ENCODE measurements at places on chromosomes 4 and X. TPM values are rescaled to one million over a fixed set of nuclear protein-coding genes. Genes with fewer than 3 reads are reported as not detected.

LCORL gene
- 7.8 TPM for total RNA-seq

GPM6B gene
- total RNA-seq = 2.3 TPM

IL2RG gene
- total RNA-seq = 8.2 TPM

- H3K36me3 ChIP-seq = no peaks in the 10 kb centered on the region
- no peak overlapping the region for H3K4me3 ChIP-seq
- no peaks in the 10 kb centered on the region for H3K27me3 ChIP-seq
- no peaks in the 10 kb centered on the region for H3K4me1 ChIP-seq
- no peak overlapping the region for H3K27ac ChIP-seq
These were observed 60.5 kb upstream of the ADAMTS3 start for GRCh38 chr4:72629540-72629939.

DNA sequence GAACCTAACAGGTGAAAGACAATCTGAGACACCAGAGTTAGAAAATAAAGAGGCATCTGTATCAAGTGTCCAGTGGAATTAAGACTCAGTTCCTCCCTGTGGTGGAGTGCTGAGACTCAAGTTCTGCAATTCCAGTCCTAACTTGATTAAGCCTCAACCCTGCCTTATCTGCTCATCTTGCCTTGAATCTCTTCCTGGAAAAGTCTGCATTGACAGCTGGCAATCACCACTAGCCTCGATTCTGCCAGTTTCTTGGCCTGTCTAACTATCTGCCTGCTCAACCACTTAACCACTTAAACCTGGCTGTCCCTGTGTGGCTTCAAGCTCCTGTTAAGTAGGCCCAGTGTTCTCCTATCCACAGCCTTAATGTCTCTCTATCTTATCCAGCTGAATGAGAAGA is 22.4 kb upstream of the NEIL3 start:
- no peaks in the 10 kb centered on the region for H3K36me3 ChIP-seq
- H3K4me3 ChIP-seq = no peak overlapping the region
- H3K27me3 ChIP-seq = no peaks in the 10 kb centered on the region
- no peak overlapping the region for H3K27ac ChIP-seq

DNA sequence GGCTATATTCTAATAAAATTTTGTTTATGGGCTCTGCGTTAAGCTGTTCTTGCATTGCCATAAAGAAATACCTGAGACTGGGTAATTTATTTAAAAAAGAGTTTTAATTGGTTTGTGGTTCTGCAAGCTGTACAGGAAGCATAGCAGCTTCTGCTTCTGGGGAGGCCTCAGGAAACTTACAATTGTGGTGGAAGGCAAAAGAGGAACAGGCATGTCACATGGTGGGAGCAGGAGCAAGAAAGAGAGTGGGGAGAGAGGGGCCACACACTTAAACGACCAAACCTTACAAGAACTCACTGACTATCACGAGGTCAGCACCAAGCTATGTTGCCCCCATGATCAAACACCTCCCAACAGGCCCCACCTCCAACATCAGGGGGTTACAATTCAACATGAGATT is 74.0 kb downstream of the FHDC1 start:
- no peaks in the 10 kb centered on the region for H3K27me3 ChIP-seq
- DNase-seq = no peak
- H3K36me3 ChIP-seq = no peaks in the 10 kb centered on the region
- no peak overlapping the region for H3K27ac ChIP-seq

- peak within 1 kb of the TSS; percentile 53 for H3K4me3 ChIP-seq
- H3K27me3 ChIP-seq = no peaks in the 10 kb centered on the region
- H3K36me3 ChIP-seq = no peaks in the 10 kb centered on the region
These were observed at the start of gene TMEM150C for GRCh38 chr4:82561786-82562563. Gene TMEM150C (minus strand): TSS chr4:82561988. CDS start chr4:82504657, 57,331 bp downstream.

DNA sequence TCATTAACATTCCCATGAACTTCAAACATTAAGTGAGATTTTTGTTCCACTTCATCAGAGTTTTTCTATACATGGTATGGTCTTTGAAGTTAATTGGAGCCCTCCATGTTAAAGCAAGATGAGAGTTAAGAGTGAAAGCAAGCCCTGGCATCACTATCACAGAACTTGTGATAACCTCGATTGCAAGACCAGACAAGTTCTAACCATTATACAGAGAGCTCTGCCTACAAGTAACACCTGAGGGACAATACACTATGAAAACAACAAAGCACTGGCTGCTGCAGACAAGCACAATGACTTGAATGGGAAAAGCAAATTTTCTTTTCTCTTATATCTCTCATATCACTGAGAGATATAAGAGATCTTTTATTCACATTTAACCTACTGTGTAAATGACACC is 126.6 kb upstream of the GYPA start:
- H3K4me3 ChIP-seq = no peak overlapping the region
- no peaks in the 10 kb centered on the region for H3K4me1 ChIP-seq
- no peak for DNase-seq
- H3K36me3 ChIP-seq = no peaks in the 10 kb centered on the region

DNA sequence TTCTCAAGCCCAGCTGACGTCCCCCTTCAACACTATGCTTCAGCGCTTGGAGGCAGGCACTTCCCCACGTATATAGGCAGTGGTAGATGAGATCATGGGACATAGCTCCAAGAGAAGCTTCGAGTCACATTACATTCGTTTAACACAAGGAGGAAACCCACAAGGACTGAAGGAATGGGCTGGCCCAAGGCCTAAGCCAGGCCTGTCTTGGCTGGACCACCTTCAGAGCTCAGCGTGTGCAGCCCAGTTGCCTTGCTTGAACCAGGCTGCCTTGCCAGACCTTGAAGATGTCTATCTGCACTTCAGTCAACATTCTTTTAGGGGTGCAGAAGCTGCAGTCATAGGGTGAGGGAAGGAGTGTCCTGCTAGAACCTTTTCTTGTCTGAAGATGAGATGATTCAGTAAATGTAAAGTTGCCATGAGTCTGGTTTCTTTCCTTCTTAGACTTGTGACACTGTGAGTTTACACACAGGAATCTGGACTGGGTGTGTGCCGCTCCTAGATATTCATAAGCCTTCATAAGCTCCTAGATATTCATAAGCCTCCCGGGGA is 144.1 kb upstream of the RBPJ start:
- DNase-seq = no peak
- no peak overlapping the region for H3K4me3 ChIP-seq
- H3K4me1 ChIP-seq = peaks cover 24% of the 10 kb centered on the region
- no peaks in the 10 kb centered on the region for H3K27me3 ChIP-seq
- H3K27ac ChIP-seq = no peak overlapping the region

GRCh38 chr4:20151436-20151835 is 100.3 kb upstream of the SLIT2 start:
- H3K4me1 ChIP-seq = no peaks in the 10 kb centered on the region
- no peaks in the 10 kb centered on the region for H3K36me3 ChIP-seq
- no peak overlapping the region for H3K27ac ChIP-seq
- DNase-seq = no peak

- no peak overlapping the region for H3K4me3 ChIP-seq
- H3K36me3 ChIP-seq = no peaks in the 10 kb centered on the region
- DNase-seq = no peak
These were observed 89.0 kb upstream of the MAPK10 start for GRCh38 chr4:86448871-86449270.

DNA sequence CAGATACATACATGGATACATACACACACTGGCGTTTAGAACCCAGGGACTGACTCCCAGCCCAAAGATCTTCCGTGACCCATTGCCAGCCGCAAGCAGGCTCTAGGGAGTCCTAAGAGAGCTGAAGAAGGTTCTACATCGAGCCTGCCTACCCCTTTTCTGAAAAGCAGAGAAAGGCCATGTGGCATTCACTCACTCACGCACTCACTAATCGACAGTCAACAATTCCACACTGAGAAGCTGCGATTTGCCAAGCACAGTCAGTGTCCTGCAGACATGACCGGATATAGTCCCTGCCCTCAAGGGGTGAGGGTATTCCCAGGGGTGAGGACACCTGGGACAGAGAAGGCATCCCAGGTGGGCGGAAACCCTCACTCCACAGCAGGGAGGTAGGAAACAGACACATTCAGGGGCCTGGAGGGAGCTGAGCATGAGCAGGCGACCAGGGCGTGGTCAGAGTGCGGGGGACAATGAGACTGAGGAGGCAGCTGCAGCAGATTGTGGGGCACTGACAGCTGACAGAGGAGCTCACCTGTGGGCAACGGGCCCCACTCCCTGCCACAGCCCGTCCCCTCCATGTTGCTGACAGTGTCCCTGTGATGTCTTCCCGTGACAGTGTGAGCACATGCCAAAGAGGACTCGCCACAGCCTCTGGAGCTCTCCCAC is 13.2 kb upstream of the MAN2B2 start:
- H3K4me3 ChIP-seq = no peak overlapping the region
- no peak overlapping the region for H3K27ac ChIP-seq
- no peak for DNase-seq
- H3K4me1 ChIP-seq = peaks cover 14% of the 10 kb centered on the region
- H3K36me3 ChIP-seq = no peaks in the 10 kb centered on the region
- H3K27me3 ChIP-seq = no peaks in the 10 kb centered on the region

- no peaks in the 10 kb centered on the region for H3K36me3 ChIP-seq
- H3K27ac ChIP-seq = no peak overlapping the region
- DNase-seq = no peak
- H3K4me1 ChIP-seq = no peaks in the 10 kb centered on the region
These were observed 155.1 kb upstream of the PPARGC1A start for GRCh38 chr4:24044610-24045589.

- H3K27ac ChIP-seq = no peak overlapping the region
- no peaks in the 10 kb centered on the region for H3K36me3 ChIP-seq
- DNase-seq = no peak
- H3K4me1 ChIP-seq = no peaks in the 10 kb centered on the region
These were observed 460.9 kb upstream of the FAT1 start for GRCh38 chr4:187184508-187184907.

DNA sequence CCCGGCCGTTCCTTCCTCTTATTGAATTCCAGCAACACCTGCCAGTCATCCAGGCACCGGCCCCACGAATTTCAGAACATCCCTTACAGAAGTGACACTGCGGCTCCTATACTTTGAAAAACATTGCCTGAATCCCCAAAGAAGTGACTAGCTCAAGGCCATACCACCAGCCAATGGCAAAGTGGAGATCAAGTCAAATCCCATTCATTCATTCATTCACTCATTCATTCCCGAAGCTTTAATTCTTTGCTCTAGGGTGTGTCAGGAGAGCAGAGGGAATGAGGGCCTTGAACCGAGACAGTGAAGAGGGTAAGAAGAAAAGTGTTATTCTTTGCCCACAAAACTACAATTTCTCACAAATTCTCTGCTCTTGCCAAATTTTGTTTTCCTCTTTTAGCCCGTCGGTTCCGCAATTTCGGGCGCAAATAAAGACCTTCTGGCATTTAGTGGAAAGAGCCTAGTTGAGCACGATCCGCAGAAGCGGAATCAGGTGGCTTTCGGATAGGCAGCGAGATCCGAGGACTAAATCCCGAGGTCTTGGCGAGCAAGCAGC is 824 bp upstream of the HMGB3 start:
- no peak overlapping the region for H3K27ac ChIP-seq
- no peak for DNase-seq
- H3K4me1 ChIP-seq = peaks cover 5% of the 10 kb centered on the region
- H3K27me3 ChIP-seq = no peaks in the 10 kb centered on the region

- H3K27ac ChIP-seq = no peak overlapping the region
- DNase-seq = no peak
- no peak overlapping the region for H3K4me3 ChIP-seq
- H3K36me3 ChIP-seq = no peaks in the 10 kb centered on the region
These were observed 1849.7 kb downstream of the PCDH7 start for GRCh38 chr4:32569861-32570260.

- no peak overlapping the region for H3K4me3 ChIP-seq
- DNase-seq = peak; percentile 66
- no peaks in the 10 kb centered on the region for H3K27me3 ChIP-seq
- peaks cover 13% of the 10 kb centered on the region for H3K4me1 ChIP-seq
- no peaks in the 10 kb centered on the region for H3K36me3 ChIP-seq
These were observed 3.2 kb downstream of the TDO2 start for GRCh38 chr4:155906554-155907247.

DNA sequence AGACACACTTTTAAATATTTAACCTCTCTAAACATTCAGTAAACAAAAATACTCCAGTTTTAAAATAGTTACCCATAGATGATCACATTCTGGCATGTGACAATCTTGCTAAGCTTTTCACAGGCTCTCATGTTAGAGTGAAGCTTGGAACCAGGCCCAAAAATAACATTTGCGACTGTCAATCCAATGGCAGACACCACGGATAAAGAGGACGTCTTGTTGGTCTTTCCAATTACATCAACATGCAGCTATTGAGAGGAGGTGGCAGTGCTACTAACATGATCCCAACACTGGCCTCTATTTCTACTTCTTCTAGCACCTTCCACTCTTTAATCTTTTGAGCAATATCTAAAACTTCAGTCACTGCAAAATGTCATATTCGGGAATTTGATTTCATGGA is 970.8 kb upstream of the TENM3 start:
- DNase-seq = no peak
- H3K4me3 ChIP-seq = no peak overlapping the region
- no peaks in the 10 kb centered on the region for H3K27me3 ChIP-seq
- H3K4me1 ChIP-seq = no peaks in the 10 kb centered on the region

DNA sequence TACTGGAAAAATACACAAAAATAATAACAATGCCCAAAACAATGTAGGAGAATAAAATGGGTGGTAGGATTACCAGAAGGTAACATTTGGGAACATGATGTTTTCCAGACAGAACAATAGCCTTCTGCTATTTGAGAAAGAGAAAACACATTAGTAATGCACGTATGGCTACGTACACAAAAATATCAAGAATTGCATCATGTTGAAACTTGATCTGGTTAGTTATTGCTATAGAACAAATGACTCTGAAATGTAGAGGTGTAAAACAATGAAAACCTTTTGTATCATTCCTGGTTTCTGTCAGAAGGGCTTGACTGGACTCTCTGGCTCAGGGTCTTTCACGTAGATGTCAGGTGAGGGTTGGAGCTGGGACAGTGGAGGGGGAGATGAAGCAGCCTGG is 1040.0 kb downstream of the FAT4 start:
- no peaks in the 10 kb centered on the region for H3K27me3 ChIP-seq
- no peaks in the 10 kb centered on the region for H3K4me1 ChIP-seq
- H3K4me3 ChIP-seq = no peak overlapping the region
- no peaks in the 10 kb centered on the region for H3K36me3 ChIP-seq
- no peak overlapping the region for H3K27ac ChIP-seq

- no peak overlapping the region for H3K4me3 ChIP-seq
- H3K27ac ChIP-seq = no peak overlapping the region
- no peak for DNase-seq
- H3K4me1 ChIP-seq = no peaks in the 10 kb centered on the region
- H3K36me3 ChIP-seq = no peaks in the 10 kb centered on the region
- H3K27me3 ChIP-seq = no peaks in the 10 kb centered on the region
These were observed 16.8 kb downstream of the MUC7 start for GRCh38 chr4:70488748-70489147.

- no peak for DNase-seq
- no peaks in the 10 kb centered on the region for H3K4me1 ChIP-seq
- H3K4me3 ChIP-seq = no peak overlapping the region
These were observed 271.0 kb downstream of the AFF2 start for GRCh38 chrX:148771440-148771839.

- no peaks in the 10 kb centered on the region for H3K4me1 ChIP-seq
- H3K27ac ChIP-seq = no peak overlapping the region
- H3K27me3 ChIP-seq = no peaks in the 10 kb centered on the region
These were observed 22.0 kb downstream of the FLNA start for GRCh38 chrX:154352466-154352865.
